ENCODE measurements at places on chromosomes 4 and X.

- no peak for DNase-seq
Observed at GRCh38 chr4:119229908-119230687, 17.6 kb downstream of the USP53 start.

DNA sequence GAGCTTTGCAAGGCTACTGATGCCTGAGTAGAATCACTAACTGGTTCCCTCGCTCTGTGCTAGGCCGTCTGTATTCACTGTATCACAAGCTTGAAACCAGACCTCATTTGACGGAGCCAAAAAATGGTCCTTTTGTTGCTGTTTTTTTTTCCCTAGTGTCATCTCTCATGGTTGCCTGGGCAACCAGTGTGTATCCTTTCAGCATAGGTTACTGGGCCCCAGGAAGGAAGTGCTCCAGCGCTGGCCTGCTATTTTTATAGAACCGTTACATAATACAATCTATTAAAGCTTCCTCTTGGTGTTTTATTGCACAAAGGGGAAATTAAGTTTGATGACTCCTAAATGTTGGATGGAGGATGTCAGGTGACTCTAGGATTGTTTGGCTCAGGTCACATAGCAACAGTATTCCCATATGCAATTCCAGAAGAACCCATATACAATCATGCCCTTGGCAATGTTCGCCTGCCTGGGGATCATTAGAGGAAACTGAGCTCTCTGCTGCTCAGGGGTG is 220.4 kb downstream of the SPRY1 start:
- peak; percentile 90 for DNase-seq

GRCh38 chrX:107154787-107155620 is 36.4 kb upstream of the RBM41 start:
- peak; percentile 3 for DNase-seq

GRCh38 chr4:7726665-7727413 is 212.8 kb downstream of the AFAP1 start:
- no peak for DNase-seq

DNA sequence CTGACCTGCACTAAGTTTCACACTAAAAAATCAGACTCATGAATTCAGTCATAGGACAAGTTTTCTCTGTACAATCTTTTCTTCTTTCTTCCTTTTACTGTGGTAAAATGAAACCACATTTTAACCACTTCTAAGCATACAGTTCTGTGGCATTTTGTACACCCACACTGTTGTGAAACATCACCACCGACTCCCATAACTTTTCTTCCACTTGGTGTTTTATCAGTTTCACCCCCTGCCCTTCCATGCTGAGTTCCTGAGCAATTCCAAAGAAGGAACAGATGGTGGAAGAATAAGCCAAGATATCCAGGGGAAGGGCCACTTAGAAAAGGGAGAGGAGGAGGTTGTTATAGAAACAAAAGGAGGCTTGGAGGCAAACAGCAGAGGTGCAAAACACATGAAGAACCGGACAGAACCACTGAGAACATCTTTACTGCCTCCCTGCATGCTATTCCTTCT is 22.6 kb downstream of the SLC25A4 start:
- DNase-seq = peak; percentile 40

- DNase-seq = no peak
Observed at GRCh38 chr4:53543561-53543960, 47.7 kb downstream of the LNX1 start.

GRCh38 chrX:71103110-71103983 is 3.2 kb downstream of the CXorf65 start:
- DNase-seq = no peak

GRCh38 chr4:6221851-6222760 is 21.8 kb upstream of the JAKMIP1 start:
- peak; percentile 15 for DNase-seq

DNA sequence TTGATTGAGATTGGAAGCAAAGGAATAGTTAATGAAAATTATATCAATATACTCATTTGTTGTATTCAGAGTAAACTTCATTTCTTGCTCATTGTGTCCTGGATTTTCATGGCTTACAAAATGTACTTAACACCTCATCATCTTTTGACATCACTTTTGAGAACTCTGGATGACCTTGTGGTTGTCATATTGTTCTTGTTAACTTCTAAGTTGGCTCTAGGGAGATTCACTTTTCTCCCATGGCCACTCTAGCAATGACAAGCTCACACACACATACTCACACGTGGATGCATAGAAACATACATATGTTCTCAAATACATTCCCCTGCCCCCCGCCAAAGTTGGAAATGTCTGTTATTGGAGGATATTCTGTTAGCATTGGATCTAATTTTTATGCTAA is 15.3 kb downstream of the PHEX start:
- no peak for DNase-seq

DNA sequence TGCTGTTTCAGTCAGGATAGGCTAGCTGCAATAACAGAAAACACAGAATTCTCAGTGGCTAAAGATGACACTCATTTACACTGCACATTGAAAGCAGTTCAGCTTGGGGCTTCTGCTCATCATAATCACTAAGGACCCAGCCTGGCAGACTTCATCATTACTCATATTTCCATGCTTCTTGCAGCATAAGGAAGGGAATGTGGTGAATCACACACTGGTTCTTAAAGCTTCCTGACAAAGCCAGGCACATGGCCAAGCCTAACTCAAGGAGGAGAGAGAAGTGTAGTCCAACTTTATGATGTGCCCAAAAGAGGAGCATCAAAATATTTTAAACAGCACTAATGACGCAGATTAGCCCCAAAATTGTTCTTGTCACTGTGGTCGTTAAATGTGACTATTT is 186.5 kb downstream of the BANK1 start:
- peak; percentile 98 for DNase-seq

DNA sequence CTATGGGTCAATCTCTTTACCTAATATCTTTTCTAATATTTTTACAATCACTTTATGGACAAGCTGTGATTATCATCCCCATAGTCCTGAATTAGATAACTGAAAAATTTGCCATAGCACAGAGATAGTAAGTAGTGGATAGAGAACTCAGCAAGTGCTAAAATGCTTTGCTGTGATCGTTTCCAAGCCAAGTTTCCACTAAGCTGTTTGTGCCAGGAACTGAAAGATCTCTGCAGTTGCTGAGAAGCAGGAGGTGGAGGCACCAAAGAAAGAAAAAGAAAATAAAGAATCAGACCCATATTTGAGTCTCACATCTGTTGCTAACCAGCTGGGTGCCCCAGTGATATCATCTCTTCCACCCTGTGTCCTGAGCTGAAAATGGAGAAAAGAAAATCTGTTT is 605.6 kb upstream of the BOD1L1 start:
- DNase-seq = no peak

GRCh38 chrX:10744007-10744406 is 123.6 kb upstream of the MID1 start:
- DNase-seq = no peak

- DNase-seq = no peak
Observed at GRCh38 chr4:8322794-8323704, 53.5 kb downstream of the HTRA3 start.

DNA sequence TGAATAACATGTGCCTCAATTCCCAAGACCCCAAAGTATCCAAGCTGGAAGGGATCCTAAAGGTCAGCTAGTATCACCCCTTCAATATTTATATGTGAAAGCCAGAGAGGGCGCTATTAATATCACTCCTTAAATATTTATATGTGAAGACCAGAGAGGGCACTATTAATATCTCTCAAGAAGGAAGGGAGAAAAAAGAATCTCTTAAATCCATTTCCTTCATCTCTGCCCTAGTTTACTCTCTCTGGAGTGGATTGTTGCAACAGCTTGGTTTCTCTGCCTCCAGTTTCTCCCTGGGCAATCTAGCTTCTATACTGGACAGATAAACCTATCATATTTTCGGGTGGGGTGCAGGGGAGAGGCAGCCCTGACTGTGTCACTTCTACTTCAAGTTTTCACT is 31.6 kb upstream of the MSN start:
- DNase-seq = no peak

DNA sequence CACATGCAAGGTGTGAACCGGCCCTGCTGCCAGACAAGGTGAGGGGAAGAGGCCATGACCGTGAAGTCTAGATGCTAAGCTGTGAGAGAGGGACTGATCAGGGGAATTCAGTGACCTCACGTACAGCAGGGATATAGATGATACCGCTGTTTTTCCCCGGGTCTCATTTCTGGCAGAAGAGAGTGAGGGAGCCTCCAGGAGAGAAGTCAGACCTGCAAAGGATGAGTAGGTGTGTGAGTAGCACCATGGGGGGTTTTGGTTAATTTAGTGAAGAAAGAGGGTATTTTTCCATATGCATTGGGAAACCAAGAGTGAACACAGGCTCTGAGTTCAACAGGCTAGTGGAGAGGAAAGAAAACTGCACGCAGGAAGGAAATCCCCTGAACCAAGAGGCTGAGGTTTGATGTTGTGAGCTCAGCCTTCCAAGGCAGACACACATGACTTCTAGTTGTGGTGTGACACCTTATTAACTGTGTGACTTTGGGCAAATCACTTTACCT is 127.6 kb upstream of the GATB start:
- DNase-seq = no peak

DNA sequence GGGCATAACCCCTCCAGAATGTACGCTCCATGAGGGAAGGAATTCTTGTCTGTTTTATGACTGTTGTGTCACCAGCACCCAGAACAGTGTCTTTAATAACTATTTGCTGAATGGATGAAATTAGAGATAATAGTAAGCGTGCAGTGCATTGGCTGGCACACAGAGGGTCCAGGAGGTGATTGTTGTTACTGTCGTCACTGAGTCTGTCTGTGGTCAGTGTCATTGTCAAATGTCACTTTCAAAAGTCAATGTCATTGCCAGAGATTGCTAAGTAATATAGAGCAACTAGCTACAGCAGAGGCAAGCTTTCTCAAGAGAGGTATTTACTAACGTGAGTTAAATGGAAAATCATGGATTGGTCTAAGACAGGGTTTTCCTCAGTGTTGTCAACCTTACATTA is 70.7 kb downstream of the ARHGEF38 start:
- DNase-seq = no peak

GRCh38 chr4:175540151-175540550 is 271.9 kb downstream of the GPM6A start:
- DNase-seq = no peak

GRCh38 chr4:54669831-54670230 is 12.1 kb downstream of the KIT start:
- DNase-seq = no peak

DNA sequence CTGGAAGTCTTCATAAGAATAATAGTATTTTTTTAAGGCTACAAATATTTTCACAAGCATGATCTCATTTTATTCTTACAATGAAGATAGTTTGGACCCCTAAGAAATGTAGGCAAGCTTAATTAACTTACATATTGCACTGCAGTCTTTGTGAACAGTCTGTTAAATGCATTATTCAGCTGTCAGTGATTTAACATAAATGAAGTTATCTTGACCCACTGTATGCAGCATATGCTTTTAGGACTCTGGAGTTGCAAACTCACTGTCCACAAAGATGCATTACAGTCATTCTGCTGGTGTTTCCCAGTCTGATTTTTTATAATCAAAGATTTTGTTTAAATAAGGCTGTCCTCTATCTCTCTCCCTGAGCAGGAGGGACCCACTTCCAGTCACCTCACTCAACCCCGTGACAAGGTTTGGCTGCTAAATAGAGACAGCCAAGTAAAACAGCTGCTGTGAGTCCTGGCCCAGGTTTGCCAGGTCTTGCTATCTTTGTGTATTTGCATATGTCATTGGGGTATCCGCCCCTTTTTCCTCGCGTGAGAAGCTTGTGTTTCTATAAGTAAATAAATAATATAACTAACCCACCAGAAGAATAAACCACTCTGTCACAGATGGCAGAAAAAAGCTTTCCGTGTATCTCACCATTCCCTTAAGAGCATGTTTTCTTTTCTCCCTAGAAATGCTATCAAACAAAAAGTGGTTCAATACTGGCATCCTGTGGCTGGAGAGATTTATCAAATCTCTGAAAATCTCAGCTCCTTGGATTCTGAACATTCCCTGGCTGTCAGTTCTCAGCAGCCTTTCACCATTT is 67.0 kb downstream of the SLC7A11 start:
- peak; percentile 49 for DNase-seq

DNA sequence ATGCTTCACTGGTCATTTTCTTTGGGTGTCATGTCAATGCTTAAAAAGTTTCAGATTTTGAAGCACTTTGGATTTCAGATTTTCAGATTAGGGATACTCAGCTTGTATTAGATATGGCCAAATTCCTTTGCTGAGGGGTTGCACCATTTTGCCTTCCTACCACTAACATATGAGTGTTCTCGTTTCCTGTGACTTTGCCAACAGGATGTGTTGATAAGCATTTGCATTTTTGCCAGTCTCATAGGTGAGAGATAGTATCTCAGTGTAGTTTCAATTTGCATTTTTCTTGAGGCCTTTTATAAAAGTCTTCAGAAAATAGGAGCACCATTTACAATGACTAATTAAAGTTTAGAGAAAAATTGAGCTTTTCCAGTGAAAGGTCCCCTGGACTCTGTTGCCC is 71.6 kb upstream of the CLCN4 start:
- DNase-seq = no peak

DNA sequence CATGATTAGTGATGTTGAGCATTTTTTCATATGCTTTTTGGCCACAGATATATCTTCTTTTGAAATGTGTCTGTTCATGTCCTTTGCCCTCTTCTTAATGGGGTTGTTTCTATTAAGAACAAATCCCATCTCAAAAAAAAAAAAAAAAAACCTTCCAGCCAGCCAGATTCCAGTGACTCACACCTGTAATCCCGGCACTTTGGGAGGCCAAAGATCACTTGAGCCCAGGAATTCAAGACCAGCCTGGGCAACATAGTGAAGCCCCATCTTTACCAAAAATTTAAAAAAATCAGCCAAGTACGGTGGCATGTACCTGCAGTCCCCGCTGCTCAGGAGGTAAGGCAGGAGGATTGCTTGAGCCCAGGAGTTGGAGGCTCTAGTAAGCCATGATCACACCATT is 5.1 kb downstream of the RAB33B start:
- DNase-seq = no peak

DNA sequence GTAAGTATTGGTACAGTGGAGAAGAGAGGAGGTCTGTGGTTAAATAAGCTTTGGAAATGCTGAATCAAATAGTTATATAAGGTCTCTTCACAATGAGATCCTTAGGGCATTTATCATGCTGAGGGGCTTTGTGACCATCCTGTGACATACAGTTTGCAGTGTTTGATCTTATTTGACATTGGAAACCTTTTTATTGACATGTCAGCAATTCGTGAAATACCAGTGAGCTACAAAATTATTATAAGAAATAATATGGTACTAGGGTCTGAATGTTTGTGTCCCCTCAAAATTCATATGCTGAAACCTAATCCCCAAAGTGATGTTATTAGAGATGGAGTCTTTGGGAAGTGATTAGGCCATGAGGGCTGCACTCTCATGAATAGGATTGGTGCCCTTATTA is 98.4 kb downstream of the MID1IP1 start:
- DNase-seq = no peak

DNA sequence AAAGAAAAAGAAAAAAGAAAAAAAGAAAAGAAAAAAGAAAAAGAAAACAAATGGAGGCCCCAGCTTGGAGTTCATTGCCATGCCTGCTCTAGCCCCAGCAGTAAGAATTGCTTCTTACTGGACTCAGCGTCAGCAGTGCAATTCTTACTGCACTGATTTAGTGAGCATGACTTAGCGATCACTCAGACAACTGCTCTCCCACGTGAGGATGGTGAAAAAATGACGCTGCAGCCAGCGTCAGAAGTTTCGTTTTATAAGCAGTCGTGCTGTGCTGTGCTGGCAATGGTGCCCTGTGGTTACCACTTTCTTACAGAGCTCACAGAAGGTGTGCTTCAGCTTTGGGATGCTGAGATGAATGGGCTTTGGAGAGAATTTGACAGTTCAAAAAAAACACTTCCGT is 68.3 kb upstream of the DDX3X start:
- peak; percentile 63 for DNase-seq

Data from cardiac fibroblast (primary cell).